Neural progenitor cell (in vitro differentiated cells): ENCODE measurements at places on chromosomes 7 and 10.
A peak's percentile ranks its signal among the peaks of the same experiment; 100 is the strongest.

- DNase-seq = no peak
Measured at GRCh38 chr10:66934711-66935110, 8.9 kb downstream of the LRRTM3 start.

GRCh38 chr7:1310936-1311335 lies 78.3 kb downstream of the UNCX start:
- no peak for DNase-seq

DNA sequence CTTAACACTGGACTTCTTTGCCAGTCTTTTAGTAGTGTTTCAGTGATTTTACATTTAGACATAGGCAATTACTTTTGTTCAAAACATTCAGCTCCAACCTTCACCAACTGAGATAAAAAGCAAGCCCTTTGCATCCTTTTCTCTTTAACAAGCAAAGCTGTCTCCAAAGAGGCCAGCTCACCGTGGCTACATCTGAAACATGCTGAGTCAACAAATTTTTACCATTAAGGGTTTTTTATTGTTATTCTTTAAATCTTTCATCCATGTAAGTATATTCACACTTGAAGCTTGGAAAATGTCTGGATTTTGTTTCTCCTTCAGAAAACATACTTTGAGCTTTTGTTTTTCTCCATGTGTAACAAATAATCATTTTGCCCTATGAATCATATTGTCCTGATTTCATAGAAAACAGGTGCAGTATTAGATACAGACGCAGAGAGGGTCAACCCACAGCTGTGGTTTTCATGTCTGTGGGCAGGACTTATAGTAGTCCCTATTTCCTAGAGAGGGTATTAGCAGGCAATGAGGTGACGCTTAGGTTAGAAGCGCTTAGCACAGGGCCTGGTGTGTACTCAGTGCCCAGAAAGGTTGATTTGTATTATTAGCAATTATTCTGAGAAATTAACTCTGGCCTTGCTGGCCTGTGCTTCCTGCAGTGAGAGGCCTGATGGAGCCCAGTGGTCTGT lies 99.5 kb downstream of the MKI67 start:
- no peak for DNase-seq

GRCh38 chr10:70132098-70133029 lies at the start of gene AIFM2:
TSS of gene AIFM2 (minus strand) at chr10:70132825. CDS start at chr10:70124084, 8,741 bp downstream.
- DNase-seq = peak; percentile 85

GRCh38 chr7:3892157-3892556 lies 591.1 kb downstream of the SDK1 start:
- no peak for DNase-seq

DNA sequence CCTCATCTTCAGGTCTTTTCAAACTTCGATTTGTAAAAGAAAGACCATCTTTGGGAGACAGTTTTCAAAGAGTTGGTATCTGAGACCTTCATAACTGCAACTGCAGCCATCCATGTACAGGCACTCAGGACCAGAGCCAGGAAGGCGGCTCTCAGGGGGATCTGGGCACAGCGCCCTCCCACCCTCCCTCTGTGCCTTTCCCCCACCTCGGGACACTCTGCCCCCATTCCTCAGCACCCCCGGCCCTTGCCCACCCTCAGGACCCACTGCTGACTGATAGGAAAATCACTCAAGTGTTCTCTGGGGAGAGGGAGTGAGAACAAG lies 143.6 kb downstream of the CUBN start:
- DNase-seq = no peak

DNA sequence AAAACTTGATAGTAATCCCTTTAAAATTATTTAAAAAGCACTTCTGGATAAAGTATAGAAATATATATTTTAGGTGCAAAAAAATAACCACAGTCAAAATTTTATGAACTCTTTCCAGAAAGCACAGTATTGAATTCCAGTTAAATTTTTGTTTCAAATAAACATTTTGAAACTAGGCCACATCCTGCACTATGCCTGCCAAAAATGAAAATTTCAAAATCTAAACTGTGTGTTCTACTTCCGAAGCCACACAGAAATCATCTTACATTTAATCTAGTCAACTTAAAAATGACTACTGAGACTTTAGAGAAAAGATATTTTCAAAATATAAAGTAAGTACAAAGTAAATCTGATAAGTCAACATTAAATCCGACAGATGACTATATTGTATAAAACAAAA lies 50.0 kb downstream of the MAGI2 start:
- DNase-seq = no peak

DNA sequence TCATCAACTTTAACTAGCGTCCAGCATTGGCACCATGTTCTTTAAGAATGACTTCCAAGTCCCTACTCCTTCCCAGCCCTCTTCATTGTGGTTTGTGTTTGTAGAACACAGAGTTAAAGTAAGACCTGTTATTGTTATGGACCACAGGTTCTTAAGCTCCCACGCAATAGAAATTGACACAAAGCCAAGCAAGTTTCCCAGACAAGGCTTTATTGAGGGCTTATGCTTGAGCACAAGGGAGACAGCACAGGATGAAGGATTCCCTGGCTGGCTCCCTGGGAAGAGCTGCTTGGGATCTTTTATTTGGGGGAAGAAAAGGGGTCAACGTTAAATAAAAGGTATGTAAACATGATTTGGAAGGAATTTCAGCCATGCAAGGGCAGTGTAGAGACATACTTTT lies 44.3 kb upstream of the PRKCQ start:
- DNase-seq = peak; percentile 16

- DNase-seq = no peak
Measured at GRCh38 chr7:27178366-27178765, 4.2 kb upstream of the HOXA10 start.

DNA sequence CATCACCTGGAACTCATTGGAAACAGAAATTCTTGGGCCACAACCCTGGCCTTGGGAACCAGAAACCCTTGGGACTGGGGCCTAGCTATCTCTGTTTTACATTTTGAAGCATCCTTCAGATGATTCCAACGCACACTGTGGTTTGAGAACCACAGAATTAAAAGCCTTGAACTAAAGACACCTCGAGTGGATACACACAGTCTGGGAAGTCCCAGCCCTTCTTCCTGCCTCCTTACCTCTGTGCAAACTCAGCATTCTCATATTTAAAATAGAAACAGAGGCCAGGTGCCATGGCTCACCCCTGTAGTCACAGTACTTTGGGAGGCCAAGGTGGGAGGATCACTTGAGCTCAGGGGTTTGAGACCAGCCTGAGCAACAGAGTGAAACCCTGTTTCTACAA lies 12.9 kb downstream of the NPFFR1 start:
- no peak for DNase-seq

GRCh38 chr7:108181073-108181985 lies 51.2 kb upstream of the LAMB4 start:
- DNase-seq = peak; percentile 51

- DNase-seq = no peak
Measured at GRCh38 chr10:88926566-88927415, 25.8 kb downstream of the ACTA2 start.

DNA sequence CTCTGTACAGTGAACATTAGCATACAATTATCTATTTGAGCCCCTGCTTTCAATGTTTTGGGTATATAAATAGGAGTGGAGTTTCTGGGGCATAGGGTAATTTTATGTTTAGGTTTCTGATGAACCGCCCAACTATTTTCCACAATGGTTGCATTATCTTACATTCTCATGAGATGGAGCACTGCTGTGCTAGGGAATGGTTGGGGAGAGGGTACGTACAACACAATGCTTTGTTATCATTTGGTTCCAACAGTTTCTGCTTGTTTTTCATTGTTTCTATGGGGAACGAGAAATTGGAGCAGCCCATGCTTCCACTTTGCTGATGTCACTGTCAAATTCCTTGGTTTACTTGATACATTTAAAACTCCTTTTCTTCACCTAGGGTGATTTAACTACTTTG lies 1115.3 kb downstream of the REEP3 start:
- DNase-seq = no peak

DNA sequence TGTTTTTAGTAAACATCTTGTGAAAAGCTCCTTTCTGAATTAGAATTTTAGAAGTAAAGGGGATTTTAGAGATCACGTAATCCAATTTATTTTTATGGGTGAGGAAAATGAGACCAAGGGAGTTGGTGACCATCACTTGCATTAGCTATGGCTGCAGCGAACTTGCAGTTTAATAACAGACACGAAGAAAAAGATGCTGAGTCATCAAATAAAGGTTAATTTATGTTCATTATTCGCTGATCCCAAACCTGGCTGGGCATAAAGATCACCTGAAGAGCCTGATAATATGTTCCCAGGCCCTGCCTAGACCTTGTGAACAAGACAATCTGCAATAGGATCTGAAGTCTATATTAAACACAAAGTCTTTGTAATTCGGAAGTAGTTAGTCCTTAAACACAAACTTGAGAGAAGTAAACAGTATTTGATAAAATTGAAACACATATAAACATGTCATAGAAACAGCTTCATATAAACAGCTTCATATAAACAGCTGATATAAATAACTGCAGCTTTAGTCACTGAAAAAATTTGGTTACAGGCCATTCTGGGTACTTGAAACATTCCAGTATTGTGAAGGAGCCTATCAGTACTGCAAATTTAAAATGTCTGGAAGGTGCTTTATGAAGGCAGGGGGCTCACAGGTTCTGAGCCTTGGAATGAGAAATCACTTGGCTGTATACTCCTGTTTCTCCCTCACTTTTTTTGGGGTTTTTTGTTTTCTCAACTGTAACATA lies 16.5 kb downstream of the GPR158 start:
- DNase-seq = no peak

- DNase-seq = no peak
Measured at GRCh38 chr10:46247181-46247475, 39.7 kb upstream of the ANTXRL start.

- DNase-seq = no peak
Measured at GRCh38 chr7:122543166-122543565, 155.8 kb downstream of the RNF133 start.

GRCh38 chr10:119657725-119658124 lies 6.5 kb downstream of the BAG3 start:
- no peak for DNase-seq

DNA sequence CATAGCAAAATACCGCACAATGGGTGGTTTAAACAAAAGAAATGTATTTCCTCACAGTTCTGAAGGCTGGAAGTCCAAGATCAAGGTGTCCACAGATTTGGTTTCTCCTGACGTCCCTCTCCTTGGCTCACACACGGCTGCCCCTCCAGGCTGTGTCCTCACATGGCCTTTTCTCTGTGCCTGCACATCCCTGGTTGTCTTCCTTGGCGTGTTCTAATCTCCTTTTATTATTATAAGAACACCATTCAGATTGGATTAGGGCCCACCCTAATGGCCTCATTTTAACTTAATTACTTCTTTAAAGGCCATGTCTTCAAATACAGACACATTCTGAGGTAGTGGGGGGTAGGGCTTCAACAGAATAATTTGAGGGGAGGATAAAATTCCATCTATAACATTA lies 87.9 kb downstream of the FZD1 start:
- DNase-seq = peak; percentile 60

GRCh38 chr7:90972906-90973550 lies 291.2 kb upstream of the FZD1 start:
- no peak for DNase-seq

GRCh38 chr7:130274296-130274695 lies 7.6 kb downstream of the CPA2 start:
- DNase-seq = no peak

- no peak for DNase-seq
Measured at GRCh38 chr7:116551692-116552091, 26.9 kb downstream of the CAV1 start.

DNA sequence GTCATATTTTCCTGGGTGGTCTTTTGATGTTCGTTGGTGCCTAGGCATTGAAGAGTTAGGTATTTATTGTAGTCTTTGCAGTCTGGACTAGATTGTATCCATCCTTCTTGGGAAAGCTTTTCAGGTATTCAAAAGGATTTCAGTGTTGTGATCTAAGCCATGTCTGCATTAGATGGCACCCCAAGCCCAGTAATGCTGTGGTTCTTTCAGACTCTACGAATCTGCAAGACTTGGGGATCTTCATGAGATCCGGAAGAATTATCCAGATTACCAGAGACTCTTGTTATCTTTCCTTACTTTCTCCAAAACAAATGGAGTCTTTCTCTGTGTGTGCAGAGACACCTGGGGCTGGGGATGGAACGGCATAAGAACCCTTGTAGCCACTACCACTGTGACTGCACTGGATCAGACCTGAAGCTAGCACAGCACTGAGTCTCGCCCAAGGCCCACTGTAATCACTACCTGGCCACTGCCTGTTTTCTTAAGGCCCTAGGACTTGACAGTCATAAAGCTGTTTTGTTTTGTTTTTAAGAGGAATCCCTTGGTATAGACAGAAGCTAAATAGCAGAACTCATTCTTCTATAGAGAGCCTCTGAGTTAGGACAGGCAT lies 75.5 kb downstream of the MARCHF5 start:
- no peak for DNase-seq

DNA sequence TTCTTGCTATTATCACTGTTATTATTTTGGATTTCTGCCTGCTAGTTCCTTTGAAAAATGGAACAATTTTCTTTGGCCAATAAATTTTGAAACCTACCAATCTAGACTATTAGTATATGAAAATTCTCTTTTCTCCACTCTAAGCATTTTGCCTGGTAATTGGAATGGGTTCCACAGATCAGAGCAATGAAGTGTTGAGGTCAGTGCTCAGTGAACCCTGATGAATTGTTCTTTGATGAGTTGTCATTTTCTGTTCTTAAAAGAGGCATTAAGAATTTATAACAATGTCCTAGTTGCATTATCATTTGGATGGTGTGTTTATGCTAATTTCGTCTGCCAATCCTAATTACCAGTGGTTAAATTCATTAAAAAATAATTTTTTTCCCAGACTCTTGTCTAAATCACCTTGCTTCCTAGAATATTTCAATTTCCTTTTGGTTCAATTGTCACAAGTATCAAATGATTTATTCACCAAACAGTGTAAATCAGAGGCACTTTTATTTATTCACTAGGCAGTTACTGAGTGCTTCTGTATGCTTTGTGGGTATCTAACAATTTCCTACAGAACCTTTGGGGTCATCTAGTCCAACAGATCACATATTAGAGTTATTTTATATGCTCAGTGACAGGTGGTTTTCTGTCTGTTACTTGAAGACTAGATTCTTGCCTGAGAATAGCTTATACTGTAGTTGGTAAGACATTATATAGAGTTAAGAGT lies 239.0 kb downstream of the DNAJB9 start:
- DNase-seq = no peak

- DNase-seq = no peak
Measured at GRCh38 chr7:157962458-157963306, 624.9 kb downstream of the PTPRN2 start.

DNA sequence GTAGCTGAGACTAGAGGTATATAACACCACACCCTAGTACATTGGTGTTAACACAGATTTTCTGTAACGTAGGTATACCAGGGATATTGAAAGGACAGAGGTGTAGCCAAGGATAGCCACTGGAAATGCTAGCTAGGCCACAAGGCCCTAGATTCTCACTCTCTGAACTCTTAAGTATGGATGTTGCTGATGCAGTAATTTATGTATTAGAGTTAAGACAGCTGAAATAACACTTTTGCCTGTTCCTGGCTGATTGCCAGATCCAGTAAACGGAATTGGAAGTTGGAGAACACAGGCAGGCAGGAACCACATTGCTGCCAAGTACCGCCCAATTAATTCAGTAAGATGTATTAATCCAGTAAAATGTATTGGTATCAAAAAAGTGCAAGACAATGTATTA lies 1.8 kb downstream of the CALU start:
- no peak for DNase-seq
